ENCODE measurements at places on chromosomes 11 and 22.

DNA sequence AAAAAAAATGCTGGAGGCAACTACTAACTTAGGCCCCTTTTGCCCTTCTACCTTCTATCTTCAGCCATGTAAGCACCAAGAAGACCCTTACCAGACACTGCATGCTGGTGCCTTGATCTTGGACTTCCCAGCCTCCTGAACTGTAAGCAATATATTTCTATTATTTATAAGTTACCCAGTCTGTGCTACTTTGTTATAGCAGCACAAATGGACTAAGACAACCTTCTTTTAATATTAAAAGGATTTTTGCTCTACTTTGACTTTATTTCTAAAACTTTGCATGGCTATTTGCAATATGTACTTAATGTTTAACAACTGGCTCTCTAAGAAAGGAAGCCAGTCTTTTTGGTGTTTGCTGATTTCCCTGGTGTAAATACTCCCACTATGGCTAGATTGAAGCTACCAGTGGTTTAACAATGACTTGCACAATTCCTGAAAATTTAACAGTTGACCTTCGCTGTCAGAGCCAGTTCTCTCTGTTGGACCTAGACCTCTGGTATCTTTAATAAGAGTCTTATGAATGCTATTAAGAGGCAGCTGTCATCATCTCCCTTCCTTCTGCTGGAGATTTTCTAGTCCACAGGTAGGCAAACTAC lies 25.2 kb downstream of the OR6Q1 start:
- no peak for DNase-seq

GRCh38 chr11:131246663-131247062 lies 123.8 kb upstream of the NTM start:
- DNase-seq = no peak

- DNase-seq = no peak
Measured at GRCh38 chr22:49941507-49942316, 18.9 kb upstream of the PIM3 start.

GRCh38 chr11:70175236-70175698 lies 27.8 kb upstream of the FADD start:
- DNase-seq = no peak

- peak; percentile 6 for DNase-seq
Measured at GRCh38 chr11:419248-420005, 4.6 kb upstream of the SIGIRR start.

GRCh38 chr11:35012467-35013191 lies 96.2 kb downstream of the PDHX start:
- no peak for DNase-seq

DNA sequence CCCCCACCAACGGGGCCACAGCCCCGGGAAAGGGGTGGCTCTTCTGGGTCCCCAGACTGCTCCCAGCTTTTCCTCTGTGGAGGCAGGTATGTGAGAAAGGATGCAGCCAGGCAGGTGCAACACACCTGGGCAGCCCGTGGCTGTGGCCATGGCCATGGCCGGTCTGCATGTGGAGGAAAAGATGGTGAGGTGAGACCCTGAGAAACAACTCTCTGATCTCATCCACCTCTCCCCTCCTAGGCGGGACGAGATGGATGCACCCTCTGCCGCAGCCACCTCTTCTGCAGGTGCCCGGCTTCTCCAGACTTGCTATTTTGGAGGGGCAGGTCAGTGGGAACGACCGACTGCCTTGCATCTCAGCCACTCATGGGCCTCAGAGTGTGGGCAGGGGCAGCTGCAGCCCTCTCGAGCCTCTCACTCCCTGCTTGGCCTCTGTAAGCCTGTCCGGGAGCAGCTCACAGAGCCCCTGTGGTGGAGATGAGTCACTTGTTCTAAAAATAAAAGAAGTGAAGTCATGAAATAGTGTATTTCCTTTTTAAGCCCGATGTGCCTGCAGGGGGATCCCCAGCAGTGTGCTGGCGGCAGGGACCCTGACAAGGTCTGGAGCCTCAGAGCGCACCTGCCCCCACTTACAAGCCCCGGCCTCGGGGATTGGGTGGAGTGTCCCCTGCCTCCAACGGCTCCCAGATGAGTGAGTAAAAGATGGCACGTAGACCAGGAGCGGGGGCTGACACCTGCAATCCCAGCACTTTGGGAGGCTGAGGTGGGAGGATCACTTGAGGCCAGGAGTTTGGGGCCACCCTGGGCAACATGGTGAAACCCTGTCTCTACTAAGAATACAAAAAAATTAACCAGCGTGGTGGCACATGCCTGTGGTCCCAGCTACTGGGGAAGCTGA lies 10.7 kb downstream of the SMIM38 start:
- no peak for DNase-seq

- no peak for DNase-seq
Measured at GRCh38 chr11:35763765-35764164, 101.2 kb downstream of the TRIM44 start.

- DNase-seq = no peak
Measured at GRCh38 chr11:7418906-7419305, 66.4 kb upstream of the OLFML1 start.
